LHCN-M2 (cell line): ENCODE measurements at places on chromosomes 6 and 20. TPM values are rescaled to one million over a fixed set of nuclear protein-coding genes. Genes with fewer than 3 reads are reported as not detected.

The MAD2L1BP gene
- 28.3 and 34.4 TPM in 2 replicates for total RNA-seq

GRCh38 chr20:38932457-38933120, 6.4 kb downstream of the FAM83D start:
- peak; percentile 48 for DNase-seq

The TCF21 gene
- not detected in 2 replicates for total RNA-seq

The MYCT1 gene
- 0.19 TPM in 1 of 2 replicates, not detected in the other for total RNA-seq

- no peak for DNase-seq
These were observed 3.2 kb downstream of the USP45 start for GRCh38 chr6:99512033-99512432.

The FAM209B gene
- not detected in 2 replicates for total RNA-seq

The MAS1L gene
- not detected in 2 replicates for total RNA-seq

The VSTM2L gene
- 35.2 and 47.3 TPM in 2 replicates for total RNA-seq

The CST9L gene
- not detected in 2 replicates for total RNA-seq

- DNase-seq, result no peak
These were observed 23.3 kb downstream of the EDN3 start for GRCh38 chr20:59323731-59324130.

DNA sequence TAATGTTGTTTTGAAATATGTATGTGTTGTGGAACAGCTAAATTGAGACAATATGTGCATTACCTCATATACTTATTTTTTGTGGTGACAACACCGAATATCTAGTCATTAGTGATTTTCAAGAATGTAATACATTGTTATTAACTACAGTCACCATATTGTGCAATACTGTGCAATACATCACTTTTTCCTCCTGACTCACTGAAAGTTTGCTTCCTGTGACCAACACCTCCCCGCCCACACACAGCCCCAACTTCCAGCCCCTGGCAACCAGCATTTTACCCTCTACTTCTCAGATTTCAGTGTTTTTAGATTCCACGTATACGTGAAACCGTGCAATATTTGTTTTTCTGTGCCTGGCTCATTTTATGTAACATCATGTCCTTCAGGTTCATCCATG, 627.9 kb downstream of the PRKN start:
- DNase-seq, result peak; percentile 89

DNA sequence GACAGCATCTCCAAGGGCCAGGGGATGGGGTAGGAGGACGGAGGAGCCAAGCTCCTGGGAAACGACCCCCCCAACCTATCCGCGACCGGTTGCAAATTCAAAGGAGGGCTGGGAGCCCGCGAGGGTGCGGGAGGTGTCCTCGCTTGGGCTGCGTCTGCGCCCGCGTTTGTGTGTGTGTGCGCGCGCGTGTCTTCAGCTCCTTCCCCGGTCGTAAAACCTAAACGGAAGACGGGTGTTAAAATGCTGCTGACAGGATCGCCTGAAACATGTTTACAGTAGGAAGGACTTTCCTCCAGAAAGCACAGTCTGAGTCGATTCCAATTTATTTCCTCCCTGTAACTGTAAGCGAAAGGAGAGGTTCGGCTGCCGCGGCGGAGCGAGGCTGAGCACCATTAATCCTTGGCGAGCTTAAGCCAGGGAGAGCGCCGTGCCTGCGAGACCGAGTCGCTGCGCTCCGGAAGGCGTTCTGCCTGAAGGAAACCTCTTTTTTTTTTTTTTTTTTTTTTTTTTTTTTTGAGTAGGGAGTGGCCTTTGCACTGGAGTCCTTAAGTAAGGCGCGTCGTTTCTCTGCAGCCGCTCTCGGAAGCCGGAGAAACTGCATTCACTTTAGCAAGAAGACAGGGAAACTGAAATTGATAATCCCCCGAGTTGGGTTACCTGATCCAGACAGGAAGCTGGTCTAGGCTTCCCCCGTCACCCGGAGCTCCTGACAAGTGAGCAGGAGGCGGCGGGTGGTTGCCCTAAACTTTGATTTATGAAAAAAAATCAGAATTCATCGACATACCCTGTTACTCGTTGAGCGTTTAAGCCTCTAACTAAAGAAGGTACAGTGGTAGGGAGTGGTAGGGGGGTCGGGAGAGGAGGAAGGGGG, 4.8 kb upstream of the SOX4 start:
- DNase-seq, result peak; percentile 70

DNA sequence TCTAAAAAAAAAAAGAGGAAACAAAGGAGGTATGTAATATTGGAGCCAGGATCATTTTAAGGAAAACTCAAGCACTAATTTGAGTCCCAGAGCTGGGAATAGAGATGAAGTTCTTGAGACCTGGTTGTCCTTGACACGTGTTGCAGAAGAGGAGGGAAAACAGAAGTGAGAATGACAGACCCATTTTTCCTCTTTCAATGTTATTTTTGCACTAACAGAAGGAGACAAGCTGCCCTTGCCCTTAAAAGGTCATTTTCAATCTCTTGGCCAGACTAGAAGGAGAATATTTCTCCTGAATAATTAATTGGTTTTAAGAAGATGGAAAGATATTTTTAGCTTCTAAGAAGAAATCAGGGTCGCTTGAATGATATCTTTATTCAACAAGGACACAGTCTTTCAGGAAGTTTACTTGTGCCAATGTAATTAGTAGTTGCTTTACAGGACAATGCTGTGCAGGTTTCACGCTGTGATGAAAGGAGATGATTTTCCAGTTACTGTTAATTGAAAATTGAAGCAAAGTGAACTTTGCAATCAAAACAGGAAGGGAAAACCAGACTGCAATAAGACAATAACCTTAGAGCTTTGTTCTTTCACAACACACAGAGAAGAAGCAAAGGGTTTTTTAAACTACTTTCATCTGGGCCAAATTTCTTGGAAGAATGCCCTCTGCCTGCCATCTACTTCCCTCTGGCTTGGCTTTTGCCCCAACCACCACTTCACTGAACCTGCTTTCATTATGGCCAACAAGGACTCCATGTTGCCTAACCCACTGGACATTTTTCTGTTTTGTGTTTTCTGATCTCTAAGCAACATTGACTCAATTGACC, 107.8 kb upstream of the SHLD1 start:
- no peak for DNase-seq

DNA sequence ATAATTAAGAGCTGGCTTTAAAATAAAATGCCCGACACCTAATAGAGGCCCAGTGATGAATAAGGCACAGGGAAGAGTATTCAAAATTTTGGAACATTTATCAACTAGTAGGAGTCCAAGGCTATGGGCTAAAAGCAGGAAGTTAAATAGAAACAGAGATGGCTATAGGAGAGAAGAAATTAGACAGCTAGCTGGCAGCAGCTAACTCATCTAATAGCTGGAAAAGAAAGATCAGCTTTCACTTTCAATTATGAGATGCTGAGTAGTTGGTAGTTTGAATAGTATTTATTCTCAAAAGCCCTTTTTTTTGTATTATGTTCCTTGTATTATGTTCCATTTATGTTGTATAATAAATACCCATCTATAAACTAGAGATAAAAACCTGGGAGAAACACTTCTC, 215.7 kb downstream of the SLC35F1 start:
- no peak for DNase-seq

DNA sequence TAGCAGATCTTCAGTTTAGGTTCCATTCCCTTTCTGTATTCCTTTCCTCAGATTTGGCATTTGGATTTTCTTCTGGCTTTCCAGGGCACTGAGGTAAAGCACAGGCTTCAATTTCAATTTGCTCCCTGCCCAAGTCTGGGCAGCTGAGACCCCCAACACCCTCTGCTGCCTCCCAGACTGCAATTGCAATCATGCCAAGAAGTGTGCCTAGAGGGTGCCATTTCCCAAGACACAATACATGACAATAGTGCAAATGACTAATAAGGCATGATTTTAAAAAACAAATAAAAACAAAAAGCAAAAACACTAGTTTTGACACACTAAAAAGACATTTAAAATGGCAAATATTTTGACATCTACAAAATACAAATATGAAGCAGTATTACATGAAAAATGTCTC, 364.8 kb downstream of the EPM2A start:
- DNase-seq, result no peak

DNA sequence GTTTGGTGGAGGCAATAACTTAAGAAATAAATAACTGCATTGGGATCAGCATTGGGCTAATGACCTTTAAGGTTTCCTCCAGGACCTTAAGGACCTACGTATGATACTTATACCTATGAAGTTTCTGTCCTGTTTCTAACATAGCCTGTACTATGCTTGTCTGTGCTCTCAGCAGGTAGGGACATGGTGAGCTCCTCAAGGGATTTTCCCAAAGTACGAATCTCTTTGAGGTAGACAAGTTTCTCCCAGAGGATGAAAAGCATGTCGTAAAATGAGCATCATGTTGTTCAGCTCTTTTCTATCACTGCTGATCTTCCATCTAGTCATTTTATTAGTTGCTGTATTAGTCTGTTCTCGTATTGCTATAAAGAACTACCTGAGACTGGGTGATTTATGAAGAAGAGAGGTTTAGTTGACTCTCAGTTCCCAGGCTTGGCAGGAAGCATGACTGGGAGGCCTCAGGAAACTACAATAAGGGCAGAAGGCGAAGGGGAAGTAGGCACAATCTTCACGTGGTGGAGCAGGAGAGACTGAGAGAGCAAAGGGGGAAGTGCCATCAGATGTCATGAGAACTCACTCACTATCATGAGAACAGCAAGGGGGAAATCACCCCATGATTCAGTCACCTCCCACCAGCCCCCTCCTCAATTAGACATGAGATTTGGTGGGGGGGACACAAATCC, 77.8 kb upstream of the TGM3 start:
- DNase-seq, result no peak

- peak; percentile 72 for DNase-seq
These were observed 27.8 kb downstream of the CCN2 start for GRCh38 chr6:131923356-131923755.

- no peak for DNase-seq
These were observed 29.2 kb downstream of the AKAP7 start for GRCh38 chr6:131164506-131164905.

GRCh38 chr6:168311410-168312124, 8.0 kb downstream of the DACT2 start:
- no peak for DNase-seq

DNA sequence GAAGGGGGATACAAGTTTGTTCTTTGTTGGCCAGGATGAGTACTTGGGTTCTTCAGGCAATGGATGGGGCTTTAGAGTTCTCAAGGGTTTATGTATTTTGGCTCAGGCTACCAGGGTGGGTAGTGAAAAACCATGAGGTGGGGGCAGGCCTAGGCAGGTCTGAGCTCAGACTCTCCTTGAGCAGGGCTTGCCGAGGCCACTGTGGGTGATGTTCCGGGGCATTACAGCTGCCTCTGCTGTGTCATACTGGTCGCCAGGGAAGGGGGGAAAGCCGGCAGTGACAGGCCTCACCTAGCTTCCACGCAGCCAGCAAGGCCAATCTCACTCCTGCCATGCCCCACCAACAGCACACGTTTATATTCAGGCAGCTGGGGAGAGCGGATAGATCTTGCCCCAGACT, 79.6 kb downstream of the BCKDHB start:
- DNase-seq, result no peak

- DNase-seq, result peak; percentile 27
These were observed 6.9 kb upstream of the HELZ2 start for GRCh38 chr20:63580796-63581461.

DNA sequence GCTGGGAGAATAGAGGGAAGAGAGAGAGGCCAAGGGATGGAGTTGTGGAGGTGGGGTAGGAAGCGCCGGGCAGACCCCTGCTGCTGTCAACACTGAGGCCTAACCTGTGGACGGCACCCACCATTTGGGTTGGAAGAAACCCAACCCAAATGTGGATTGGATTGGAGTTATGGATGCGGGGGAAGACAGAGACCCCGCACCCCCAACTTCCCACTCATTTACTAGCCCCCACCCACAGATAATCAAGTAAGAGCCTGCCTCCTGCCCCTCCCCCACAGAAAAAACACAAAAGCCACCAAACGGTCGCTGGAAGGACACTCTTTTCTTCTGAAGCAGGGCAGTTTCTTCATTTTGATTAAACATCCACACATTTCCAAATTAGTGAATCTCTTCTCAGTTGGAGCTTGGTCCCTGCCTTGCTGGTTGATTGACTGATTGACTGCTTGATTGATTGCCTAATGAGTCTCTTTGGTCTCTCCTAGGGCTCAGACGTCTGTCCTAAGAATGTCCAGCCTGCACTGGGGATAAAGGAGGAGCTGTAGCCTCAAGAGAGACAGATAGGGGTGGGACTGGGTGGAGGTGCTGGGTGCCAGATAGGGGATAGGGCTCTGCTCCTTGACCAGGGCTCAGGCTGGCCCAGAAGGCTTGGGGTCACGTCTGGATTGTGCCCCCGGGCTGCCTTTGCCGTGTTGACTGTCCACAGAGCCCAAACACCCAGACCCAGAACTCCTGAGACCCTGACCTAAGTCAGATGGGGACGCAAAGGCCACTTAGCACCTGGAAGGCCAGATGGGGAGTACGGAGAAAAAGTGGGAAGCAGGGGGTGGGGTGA, 74.9 kb upstream of the FOXP4 start:
- DNase-seq, result no peak

The ENPP5 gene
- total RNA-seq, result 1.3 and 2.2 TPM in 2 replicates

DNA sequence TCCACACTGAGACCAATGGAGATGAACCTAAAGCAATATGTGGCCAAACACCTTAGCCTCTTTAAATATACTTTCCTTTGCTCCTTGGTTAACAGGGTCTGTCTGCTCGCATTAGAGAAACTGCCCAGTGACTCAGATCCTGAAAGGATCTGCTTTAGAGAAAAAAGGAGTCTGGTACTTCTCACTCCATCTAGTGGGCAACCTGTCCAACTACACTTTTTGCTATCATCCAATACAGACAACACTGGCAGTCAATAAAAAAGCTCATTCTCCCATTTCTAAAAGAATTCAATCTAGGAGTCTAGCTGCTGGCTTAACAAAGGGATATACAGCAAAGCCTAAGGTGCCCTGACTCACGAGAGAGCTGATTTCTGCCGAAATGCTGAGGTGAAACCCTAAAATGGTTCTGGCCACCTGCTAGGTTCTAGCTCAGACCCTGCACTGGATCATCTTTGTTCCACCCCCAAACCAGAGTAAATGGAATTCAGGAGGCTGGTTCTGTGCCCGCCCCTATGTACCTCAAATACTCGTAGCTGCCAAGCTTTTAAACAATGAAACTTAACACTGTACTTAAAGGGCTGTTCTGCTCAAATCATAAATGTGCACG, 11.5 kb downstream of the GNL1 start:
- DNase-seq, result peak; percentile 72

DNA sequence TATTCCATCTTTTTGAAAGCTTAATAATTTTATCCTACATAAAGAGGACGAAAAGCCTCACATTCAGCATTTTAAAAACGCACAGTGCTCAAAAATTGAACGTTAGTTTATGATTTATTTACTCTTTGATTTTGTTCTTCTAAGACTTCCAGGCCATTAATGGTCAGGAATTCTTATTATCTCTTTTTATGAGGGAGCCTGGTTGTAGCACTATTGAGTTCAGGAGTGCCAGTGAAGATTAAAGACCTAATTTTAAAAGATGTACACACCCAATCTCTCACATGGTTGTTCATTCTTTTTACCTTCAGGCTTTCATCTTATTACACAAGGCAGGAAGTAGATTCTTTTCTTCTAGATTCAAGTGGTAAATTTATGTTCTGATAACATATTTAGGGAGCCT, 68.6 kb downstream of the HDDC2 start:
- DNase-seq, result no peak

The MYLK4 gene
- 0.26 and 0.40 TPM in 2 replicates for total RNA-seq
